Nephron progenitor cell (in vitro differentiated cells): ENCODE measurements at places on chromosomes 5 and 9.

DNA sequence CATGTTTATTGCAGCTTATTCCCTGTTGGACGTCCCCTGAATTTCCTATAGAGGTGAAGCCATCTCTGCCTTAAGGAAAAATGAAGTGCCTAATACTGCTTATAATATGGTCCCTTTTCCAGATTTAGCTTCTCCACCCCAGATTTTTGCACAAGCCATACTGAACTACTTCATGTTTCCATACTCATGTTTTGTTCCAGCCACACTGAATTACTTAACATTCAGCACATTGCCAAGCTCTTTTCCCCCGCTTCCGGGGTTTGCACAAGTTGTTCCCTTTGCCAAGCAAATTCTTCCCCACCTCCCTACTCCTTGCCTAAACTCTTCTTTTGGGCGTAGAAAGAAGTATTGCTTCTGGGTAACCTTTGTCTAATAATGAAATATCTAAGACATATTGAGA lies 1.7 kb upstream of the CNTRL start:
- no peak for DNase-seq

DNA sequence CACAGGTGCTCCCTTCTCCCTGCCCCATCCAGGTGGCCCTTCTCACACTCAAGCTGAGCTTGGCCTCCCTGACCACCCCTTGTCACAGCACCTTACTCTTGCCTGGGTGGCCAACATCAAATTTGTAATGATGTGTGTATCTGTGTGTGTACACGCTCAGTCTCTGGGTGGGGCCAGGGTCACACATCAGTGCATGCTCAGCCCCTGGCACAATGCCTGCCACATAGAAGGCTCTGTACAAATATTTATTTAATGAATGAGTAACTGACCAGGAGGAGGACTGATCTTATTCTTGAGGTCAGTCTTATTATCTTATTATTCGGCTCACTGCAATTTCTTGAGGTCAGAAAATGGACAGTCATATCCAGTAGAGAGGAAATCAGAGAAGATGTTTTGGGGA lies 41.3 kb upstream of the HAND1 start:
- DNase-seq: no peak

GRCh38 chr9:137458194-137459151 lies 661 bp downstream of the NSMF start:
- peak; percentile 47 for DNase-seq

- DNase-seq: no peak
These were observed 2.5 kb downstream of the CEP78 start for GRCh38 chr9:78238046-78239038.

GRCh38 chr5:94021246-94021645 lies 279.8 kb upstream of the POU5F2 start:
- DNase-seq: no peak

GRCh38 chr5:53983568-53984460 lies 326.6 kb downstream of the ARL15 start:
- no peak for DNase-seq

- DNase-seq: no peak
These were observed 11.7 kb downstream of the TIMD4 start for GRCh38 chr5:156951359-156951758.

- DNase-seq: no peak
These were observed 303.5 kb downstream of the TRIM32 start for GRCh38 chr9:116990592-116990991.

GRCh38 chr9:117044241-117044640 lies 357.1 kb downstream of the TRIM32 start:
- DNase-seq: peak; percentile 36

DNA sequence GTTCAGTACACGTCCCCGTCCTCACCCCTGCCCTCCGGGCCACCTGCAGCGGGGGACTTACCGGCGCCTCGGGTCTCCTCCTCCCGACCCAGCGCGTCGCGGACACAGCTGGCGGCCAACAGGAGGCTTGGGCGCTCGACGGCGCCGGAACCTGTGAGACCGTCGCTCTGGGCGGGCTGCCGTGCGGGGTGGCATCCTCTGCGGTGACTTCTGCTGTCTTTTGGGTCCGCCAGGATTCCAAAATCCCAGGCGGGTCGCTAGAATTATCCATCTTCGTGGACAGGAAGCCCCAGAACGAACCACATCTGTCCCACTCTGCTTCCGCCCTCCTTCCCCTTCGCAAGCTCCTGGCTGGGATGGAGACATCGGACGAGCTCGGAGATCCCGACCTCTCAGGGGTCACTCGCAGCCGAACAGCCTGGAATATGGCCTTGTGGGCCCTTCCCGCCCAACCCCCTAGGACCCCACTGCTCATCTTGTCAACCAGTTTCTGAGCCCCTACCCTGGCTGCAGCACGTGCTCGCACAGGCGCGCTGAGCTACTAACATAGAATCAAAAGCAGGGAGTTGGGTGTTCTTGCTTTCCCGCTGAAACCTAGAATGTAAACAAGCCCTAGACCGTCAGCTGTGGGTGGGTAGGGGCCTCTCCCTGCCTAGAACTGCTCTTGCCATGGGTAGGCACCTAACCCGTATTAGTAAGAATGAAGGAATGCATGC lies 947 bp upstream of the MARCHF3 start:
- DNase-seq: peak; percentile 31

DNA sequence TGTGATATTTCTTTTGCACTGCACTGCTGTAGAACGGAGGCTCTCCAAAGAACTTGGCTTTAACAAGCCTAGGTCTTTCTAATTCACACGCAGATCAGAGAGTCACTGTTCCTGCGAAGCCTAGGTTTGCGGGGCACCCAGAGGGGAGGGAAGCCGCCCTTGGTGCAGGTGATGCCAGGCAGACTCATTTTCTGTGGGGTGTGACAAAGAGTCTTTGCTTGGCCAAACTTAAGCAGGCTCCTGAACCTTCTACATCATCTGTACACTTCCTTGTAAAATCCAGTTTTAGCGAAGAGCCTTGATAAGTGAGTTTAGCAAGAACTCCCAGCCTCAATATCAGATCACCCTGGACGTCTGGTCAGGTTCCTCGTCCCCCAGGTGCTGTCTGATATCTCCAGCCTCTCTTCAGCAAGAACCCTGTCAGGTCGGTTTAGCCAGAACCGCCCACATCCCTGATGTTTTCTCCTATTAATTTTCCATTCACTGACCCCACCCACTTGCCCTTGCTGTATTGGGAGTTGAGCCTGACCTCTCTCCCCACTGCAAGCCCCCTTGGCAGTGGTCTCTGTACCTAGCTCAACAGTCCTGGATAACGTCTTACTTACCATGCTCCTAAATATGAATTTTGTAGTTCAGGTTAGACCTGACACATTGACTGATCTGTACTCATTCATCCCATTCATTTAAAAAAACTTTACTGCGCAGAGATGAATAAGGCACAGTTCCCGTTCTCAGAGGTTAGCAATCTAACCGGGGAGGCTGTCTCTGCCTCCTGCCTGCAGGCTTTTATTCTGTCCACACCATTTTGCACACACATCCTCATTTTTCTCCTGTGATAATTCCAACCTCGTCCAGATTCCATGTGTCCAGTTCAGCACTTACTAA lies 880 bp upstream of the UBAC1 start:
- DNase-seq: no peak

DNA sequence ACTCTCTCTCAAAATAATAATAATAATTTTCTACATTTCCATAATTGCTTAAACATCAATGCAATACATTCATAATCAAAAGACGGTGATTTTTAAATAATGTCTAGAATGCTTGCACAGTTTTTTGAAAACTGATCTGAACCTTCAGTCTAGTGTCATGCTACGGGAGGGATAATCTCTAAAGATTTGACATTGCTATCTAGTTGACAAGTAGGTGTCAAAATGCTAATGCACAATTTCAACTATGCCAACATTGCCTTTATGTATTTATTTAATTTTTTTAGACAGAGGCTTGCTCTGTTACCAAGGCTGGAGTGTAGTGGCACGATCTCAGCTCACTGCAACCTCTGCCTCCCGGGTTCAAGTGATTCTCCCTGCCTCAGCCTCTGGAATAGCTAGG lies 16.0 kb upstream of the PCAT7 start:
- no peak for DNase-seq

- DNase-seq: no peak
These were observed 51.5 kb upstream of the NKD2 start for GRCh38 chr5:956941-957747.

DNA sequence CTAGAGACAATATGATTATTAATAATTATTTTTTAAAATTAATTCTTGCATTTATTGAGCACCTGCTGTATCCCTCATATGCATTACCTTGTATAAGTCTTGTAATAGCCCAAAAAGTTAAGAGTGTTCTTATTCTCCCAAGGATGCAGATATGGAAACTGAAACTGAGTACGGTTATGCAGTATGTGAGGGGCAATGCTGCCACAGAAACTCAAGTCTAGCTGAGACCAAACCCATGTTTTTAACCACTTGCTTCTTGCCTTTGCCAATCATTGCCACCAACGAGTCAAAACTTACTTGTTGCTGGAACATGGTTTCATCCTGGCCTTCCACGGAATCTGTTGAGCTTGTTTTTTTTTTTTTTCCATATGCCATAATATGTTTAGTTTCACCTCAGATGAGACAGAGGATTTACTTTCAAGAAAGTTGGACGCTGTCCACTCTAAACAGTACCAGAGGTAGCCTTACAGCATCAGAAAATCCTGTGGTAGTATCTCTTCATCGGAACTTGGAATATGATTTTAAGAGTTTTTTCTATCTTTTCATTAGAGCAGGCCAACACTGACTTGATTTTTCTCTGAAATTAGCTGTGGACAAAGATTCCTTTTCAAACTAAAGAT lies 27.9 kb downstream of the DOCK8 start:
- no peak for DNase-seq

DNA sequence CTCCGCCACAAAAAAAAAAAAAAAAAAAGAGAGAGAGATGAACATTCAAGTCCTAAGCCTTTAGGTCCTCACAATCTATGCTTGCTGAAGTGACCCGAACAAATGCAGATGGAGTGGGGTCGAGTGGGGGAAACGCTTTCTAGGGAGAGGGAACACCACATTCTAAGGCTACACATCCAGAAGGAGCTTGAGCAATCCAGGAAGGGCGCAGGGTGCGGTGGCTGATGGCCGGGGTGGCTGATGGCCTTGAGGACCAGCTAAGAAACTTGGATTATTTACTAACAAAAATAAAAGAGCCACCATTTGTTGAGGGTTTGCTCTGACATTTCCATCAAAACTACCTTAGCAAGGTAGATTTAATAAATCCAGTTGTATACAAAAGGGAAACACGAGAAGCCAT lies 764 bp upstream of the BNIP1 start:
- no peak for DNase-seq

- no peak for DNase-seq
These were observed 2.4 kb downstream of the CAMK4 start for GRCh38 chr5:111226556-111226955.

DNA sequence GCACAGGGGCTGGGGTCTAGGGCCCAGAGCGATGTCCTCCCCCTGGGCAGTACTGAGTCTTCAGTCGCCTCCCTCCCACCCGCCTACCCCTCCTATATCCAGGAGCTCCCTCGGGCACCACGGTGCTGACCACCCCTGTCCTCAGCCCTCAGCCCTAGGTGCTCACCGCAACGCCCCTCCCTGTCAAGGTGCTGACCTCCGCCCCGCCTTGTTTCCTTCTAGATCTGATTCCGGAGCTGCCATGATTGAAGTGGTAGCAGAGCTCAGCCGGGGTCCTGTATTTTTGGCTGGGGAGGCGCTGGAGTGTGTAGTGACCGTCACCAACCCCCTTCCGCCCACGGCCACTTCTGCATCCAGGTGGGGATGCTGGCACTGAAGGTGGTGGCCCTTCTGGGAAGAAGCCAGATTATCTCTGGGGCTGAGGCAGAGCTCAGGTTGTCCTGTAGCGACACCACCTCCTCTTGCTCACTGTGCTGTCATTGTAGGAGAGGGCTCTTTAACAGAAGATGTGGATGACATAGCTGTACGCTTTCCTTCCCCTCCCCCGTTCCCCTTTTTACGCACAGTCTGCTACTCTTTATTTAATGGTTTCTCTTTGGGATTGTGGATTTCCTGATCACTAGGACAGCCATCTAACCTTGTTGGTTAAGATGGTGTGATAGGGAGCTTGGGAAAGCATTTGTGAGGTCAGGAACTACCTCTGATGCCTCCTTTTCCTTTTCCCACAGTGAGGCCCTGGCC lies 598 bp downstream of the RGP1 start:
- peak; percentile 42 for DNase-seq

DNA sequence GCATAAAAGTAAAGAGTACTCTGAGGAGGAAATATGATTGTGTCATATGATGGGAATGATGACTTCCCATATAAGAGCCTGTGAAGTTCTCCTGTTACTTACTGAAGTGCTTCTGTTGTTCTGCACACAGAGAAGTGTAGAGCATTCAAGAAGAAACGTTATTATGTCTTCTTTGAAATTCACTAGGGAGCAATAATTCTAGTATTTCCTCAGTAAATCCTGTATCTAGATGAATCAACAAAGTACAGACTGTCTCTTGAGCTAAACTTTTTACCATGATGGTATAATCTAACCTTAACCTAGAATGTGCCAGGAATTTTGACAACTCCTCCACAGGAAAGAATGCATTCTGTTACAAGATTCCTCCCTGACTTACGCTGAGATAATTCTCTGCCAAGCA lies 18.9 kb upstream of the GHR start:
- no peak for DNase-seq

- no peak for DNase-seq
These were observed 246.5 kb downstream of the SYK start for GRCh38 chr9:91047993-91048607.

DNA sequence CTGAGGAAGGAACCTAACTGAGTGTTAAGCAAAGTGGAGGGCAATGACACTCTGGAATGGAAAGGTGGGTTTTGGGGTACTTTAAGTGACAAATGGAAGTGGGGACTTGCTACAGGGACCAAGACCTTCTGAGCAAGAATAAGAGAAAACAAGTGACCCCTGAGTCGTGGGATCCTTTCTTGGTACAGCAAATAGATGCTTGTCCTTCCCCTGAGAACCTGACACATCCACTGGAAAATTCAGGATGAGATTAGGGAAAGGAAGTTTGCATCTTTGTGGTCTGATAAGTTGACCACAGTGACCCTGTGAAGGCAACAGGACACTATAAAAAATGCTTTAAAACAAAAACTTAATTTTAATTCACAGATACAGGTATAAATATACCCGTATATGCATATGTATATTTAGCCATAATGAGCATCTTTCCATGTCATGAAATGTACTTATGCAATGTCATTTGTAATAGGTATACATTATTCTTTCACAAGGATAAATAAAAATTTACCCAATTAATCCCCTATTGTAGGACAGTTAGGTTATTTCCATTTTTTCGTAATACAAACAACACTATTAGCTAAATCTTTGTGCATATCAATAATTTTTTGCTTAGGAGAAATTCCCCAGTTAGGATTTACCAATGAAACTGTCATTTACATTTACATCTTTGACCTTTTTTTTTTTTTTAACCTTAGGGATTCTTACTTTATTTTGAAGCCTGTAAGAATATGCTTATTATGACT lies 2.0 kb upstream of the IRF1 start:
- DNase-seq: no peak
